Lower lobe of right lung (tissue), 2 donors: ENCODE measurements at places on chromosomes 5 and 9.

- H3K4me1 ChIP-seq: peaks cover 24% of the 10 kb centered on the region
- H3K4me3 ChIP-seq: no peak overlapping the region
- no peak overlapping the region for H3K27ac ChIP-seq
- peaks cover 92% of the 10 kb centered on the region for H3K27me3 ChIP-seq
- DNase-seq: no peak
- H3K36me3 ChIP-seq: no peaks in the 10 kb centered on the region
Measured at GRCh38 chr5:73232266-73233041, 59.5 kb downstream of the TMEM174 start.

DNA sequence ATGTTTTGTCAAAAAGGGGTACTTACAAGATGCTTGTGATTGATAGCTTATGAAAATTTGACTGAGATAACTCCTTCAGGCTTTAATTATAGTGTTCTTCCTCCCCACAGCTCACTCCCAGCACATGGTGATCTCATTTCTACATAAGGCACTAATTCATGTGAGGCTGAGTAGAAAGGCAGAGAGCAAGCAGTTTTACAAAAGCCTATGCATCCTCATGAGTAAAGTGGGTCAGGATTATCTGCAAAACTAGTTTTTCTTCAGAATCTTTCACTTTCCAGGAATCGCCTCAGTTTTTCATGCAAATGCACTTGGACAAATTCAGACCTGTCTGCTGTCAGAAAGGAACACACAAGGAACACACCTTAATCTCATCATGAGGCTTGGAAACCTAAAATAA lies 92.1 kb upstream of the FBN2 start:
- no peaks in the 10 kb centered on the region for H3K27me3 ChIP-seq
- H3K4me3 ChIP-seq: no peak overlapping the region
- no peak overlapping the region for H3K27ac ChIP-seq
- H3K36me3 ChIP-seq: no peaks in the 10 kb centered on the region
- H3K4me1 ChIP-seq: no peaks in the 10 kb centered on the region

DNA sequence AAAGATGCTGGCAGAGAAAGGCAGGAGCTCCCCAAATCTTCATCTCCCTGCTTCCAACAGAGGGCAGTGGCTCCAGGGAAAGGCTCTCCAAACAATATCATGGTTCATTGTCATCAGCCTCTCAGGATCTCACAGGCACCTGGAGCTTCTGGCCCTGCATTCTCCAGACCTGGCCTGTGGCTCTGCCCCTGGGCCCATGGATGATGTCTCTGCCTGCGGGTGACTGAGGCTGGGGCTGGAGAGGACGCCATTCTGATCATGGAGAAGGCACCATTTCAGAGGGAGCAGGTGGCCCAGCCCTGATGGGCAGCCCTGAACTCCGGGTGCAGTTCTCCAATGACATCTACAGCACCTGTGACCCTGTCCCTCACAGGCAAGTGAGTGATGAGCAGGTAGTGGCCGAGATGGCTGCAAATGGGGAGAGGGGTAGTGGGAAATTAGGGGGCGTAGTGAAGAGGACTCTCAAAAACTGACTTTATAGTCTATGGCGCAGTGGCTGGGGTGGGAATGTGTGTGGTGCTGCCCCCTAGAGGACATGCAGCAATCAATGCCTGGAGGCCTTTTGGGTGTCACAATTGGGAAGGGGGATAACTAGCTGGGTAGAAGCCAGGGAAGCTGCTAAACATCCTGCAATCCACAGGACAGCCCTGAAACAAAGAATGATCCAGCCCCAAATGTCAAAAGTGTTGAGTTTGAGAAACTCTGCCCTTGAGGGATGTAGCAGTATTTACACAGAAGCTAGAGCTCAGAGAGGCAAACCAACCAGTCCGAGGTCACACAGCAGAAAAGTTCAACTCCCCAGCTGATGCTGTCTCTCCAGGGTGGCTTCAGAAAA lies 3.2 kb downstream of the SH3PXD2B start:
- no peak for DNase-seq
- H3K4me3 ChIP-seq: peak overlapping the region; percentile 73
- H3K27ac ChIP-seq: peak overlapping the region; percentile 53
- H3K27me3 ChIP-seq: no peaks in the 10 kb centered on the region
- no peaks in the 10 kb centered on the region for H3K36me3 ChIP-seq
- H3K4me1 ChIP-seq: peaks cover 59% of the 10 kb centered on the region

- H3K27me3 ChIP-seq: no peaks in the 10 kb centered on the region
- H3K36me3 ChIP-seq: no peaks in the 10 kb centered on the region
- H3K27ac ChIP-seq: no peak overlapping the region
Measured at GRCh38 chr9:89037346-89037745, 46.1 kb downstream of the S1PR3 start.

- DNase-seq: no peak
- H3K4me3 ChIP-seq: no peak overlapping the region
- no peaks in the 10 kb centered on the region for H3K4me1 ChIP-seq
- no peak overlapping the region for H3K27ac ChIP-seq
- H3K27me3 ChIP-seq: no peaks in the 10 kb centered on the region
- H3K36me3 ChIP-seq: no peaks in the 10 kb centered on the region
Measured at GRCh38 chr5:155620821-155621410, 607.4 kb downstream of the KIF4B start.

DNA sequence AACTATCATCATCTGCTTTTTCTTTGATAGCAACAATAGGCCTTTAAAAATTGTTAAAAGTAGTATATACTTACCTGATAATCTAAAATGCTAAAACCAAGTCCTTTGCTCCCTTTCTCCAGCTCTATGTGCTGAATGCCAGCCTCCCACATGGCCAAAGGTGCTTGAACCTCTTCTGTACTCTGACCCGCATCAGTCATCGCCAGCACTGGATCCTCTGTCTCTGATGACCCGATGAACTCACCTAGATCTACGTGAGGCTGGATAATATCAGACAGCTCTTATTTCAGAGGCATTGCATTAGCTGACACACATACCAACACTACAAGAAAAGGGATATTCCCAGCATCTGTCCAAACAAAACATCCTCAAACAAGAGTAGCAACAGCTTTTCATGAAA lies 89.5 kb downstream of the MPDZ start:
- no peak overlapping the region for H3K4me3 ChIP-seq
- no peak for DNase-seq
- H3K36me3 ChIP-seq: peaks cover 57% of the 10 kb centered on the region

- H3K4me3 ChIP-seq: no peak overlapping the region
- no peak overlapping the region for H3K27ac ChIP-seq
- peaks cover 17% of the 10 kb centered on the region for H3K4me1 ChIP-seq
- no peaks in the 10 kb centered on the region for H3K27me3 ChIP-seq
- DNase-seq: no peak
Measured at GRCh38 chr9:6779417-6780241, 21.9 kb downstream of the KDM4C start.

DNA sequence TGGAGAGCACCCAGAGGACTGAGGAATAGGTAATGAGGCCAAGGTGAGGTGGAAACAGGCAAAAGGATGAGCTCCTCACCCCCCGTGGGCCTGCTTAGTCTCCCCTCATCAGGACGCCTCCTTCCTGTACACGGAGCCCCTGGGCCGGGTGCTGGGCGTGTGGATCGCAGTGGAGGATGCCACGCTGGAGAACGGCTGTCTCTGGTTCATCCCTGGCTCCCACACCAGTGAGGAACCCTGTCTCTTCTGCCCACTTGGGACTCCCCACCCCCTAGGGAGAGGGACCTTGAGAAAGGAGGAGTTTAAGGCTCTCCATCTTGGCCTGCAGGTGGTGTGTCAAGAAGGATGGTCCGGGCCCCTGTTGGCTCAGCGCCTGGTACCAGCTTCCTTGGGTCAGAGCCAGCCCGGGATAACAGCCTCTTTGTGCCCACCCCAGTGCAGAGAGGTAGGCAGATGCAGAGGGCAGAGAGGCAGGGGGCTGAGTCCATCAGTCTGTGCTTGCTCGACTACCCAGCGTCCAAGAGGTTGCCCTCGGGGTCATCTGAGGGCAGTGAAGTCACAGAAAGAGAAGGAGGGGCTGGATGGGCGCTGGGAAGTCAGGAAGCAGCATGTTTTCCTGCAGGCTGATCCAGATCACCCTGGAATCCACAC lies 7.0 kb downstream of the DOLK start:
- peaks cover 25% of the 10 kb centered on the region for H3K36me3 ChIP-seq
- peaks cover 35% of the 10 kb centered on the region for H3K4me1 ChIP-seq
- H3K27me3 ChIP-seq: no peaks in the 10 kb centered on the region
- peak overlapping the region; percentile 53 for H3K27ac ChIP-seq
- H3K4me3 ChIP-seq: peak overlapping the region; percentile 24
